ENCODE measurements at places on chromosomes 3 and 15. TPM values are rescaled to one million over a fixed set of nuclear protein-coding genes. Genes with fewer than 3 reads are reported as not detected.

AGBL1 gene
- total RNA-seq, result not detected

GRCh38 chr3:66452303-66453011 is 48.4 kb downstream of the LRIG1 start:
- DNase-seq, result no peak

DNA sequence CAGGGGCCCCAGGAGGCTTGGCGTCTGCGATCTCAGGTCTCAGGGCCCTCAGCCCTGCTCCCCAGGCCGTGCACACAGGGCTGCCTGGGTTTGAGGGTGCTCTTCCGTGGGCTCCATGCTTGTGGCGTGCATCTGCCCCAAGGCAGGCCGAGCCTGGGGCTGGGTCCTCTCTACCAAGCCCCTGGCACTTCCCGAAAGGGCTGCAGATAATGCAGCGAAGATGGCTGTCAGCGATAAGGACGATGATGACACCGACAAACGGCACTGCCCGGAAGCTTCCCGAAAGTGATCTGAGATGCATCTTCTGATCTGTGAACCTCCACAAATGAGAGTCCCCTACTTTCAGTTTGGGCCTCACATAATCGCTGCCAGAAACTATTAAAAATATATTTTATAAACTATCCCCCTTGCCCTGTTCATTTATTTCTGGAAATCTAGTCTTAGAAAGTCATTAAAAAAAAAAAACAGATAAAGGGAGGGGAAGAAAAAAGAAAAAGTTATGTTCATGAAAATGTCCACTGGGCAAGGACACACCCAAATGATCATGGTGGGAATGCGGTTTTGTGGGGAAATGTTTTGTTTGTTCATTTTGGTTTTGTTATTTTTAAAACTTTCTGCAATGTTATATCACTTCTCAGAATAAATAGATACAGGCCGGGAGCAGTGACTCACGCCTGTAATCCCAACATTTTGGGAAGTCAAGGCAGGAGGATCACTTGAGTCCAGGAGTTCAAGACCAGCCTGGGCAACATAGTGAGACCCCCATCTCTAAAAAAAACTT is 51.5 kb downstream of the RPN1 start:
- DNase-seq, result no peak

GRCh38 chr15:60254416-60254815 is 143.4 kb downstream of the ANXA2 start:
- DNase-seq, result no peak

DNA sequence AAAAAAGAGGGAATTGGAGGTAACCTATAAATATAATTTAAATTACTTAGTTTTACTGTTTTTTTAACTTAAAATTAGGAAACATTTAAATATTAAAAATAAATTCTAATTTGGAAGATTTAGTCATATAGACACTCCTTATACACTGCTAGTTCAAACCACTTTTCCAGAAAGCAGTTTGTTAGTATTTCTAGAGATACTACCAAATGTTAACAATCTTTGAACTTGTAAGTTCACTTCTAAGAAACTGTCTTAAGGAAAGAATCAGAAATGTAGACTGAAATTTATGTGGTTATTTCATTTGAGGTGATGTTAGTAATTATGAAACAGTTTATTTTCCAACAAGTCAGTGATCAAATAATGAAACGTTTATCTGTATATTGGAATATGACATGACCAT is 22.7 kb downstream of the CTDSPL2 start:
- no peak for DNase-seq

GRCh38 chr3:54358969-54359694 is 236.8 kb downstream of the CACNA2D3 start:
- DNase-seq, result no peak

- DNase-seq, result no peak
Observed at GRCh38 chr15:85777250-85778106, 17.2 kb downstream of the KLHL25 start.

GRCh38 chr3:162295323-162295983 is 798.8 kb downstream of the OTOL1 start:
- DNase-seq, result no peak

GRCh38 chr3:141167681-141168080 is 63.9 kb upstream of the PXYLP1 start:
- DNase-seq, result no peak
